NCI-H82 (cell line): ENCODE measurements at places on chromosomes 13 and 19.
A peak's percentile ranks its signal among the peaks of the same experiment; 100 is the strongest.

GRCh38 chr13:73702419-73703071, 431.7 kb downstream of the KLF12 start:
- DNase-seq = no peak

- DNase-seq = no peak
These were observed 34.3 kb downstream of the NAA16 start for GRCh38 chr13:41345165-41345913.

- peak; percentile 76 for DNase-seq
These were observed 67.0 kb upstream of the SERP2 start for GRCh38 chr13:44306371-44307192.

GRCh38 chr13:48492096-48492440, 40.8 kb downstream of the RCBTB2 start:
- no peak for DNase-seq

- DNase-seq = no peak
These were observed 32.5 kb upstream of the STARD13 start for GRCh38 chr13:33318037-33318436.

- DNase-seq = peak; percentile 41
These were observed 222.1 kb downstream of the MZT1 start for GRCh38 chr13:72505376-72505775.

DNA sequence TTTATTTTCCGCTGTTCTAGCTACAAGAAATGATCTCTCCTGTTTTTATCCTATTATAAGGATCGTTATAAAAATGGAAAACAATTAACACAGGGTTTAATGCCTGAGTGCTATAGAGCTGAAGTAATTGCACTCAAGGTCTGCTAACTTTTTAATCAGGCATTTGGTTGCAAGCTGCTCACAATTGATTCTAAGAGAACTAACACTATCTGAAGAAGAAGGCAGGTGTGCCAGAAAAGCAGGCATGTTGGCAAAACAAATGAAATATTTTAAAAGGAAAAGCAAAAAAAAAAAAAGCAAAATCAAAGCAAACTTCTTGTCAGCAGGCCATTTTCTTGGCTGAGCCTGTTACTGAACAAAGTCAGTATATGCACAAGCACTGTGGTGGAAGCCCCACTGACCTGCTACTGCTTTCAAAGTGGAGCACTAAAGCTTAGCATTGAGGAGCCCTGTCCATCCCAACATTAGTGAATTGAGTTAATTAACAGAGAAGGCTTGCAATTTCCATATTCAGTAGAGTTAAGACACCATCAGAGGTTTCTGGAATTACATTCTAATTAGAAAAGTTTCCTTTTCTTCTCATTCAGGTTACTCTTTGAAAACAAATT, 574.2 kb downstream of the PCDH9 start:
- peak; percentile 76 for DNase-seq

DNA sequence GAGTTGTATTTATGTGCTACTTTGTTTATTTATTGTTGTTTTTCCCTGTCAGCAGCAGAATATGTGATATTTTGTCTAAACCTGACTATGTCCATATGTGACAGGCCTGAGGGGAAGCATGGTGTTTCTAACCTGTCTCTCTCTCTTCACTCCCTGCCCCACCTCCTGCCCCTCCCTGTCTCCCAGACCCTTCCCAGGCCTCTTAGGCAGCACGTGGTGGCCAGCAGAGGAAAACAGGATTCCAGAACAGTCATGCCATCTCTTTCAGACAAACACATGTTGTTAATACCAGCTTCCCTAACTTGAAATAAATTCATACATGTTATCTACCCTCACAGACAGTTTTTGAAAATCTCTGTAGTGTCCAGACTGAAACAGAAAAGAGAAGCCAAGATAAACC, 31.0 kb upstream of the ATP11A start:
- DNase-seq = no peak

GRCh38 chr13:78971355-78972025, 312.5 kb upstream of the OBI1 start:
- DNase-seq = no peak

- DNase-seq = peak; percentile 79
These were observed 4.4 kb downstream of the EFNB2 start for GRCh38 chr13:106530980-106531481.

DNA sequence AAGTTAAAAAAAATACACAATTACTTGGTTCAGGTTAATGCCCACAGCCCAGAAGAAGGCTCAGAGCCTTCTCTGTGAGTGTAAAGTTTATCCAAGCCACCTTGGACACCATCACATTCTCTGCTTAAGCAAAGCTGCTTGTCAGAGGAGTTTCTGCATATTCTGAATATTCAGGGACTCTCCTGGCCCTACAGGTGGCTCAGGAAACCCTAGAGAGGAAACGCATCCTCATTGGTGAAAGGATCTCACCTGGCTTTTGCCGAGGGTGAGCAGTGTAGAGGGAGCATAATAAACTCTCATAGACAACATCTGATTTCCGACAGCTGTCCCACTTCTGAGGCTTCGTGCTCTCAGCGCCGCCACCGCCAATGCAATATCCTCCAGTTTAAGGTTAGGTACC, 239.9 kb upstream of the TSHZ3 start:
- DNase-seq = no peak

GRCh38 chr19:46372901-46373490, 26.1 kb downstream of the PPP5C start:
- DNase-seq = no peak

- DNase-seq = no peak
These were observed 8.2 kb downstream of the PHF11 start for GRCh38 chr13:49503951-49504350.

- DNase-seq = no peak
These were observed 216.6 kb upstream of the SLC10A2 start for GRCh38 chr13:103282571-103283450.

DNA sequence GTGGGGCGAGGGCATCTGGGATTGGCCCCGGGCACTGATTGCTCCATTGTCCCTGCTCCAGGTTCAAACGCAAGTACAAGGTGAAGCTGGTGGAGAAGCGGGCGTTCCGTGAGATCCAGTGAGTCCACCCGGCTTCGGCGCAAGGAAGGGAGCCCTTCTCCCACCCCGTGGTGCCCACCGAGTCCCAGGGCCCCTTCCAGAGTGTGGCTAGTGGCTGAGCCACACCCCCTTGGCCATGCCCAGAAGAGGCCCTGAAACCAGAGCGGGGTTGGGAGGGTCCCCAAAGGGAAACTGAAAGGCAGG, 11.2 kb downstream of the NOP53 start:
- DNase-seq = no peak

GRCh38 chr19:3302755-3303154, 63.6 kb upstream of the NFIC start:
- peak; percentile 43 for DNase-seq

GRCh38 chr13:113095146-113096051, 10.2 kb upstream of the F7 start:
- DNase-seq = no peak

GRCh38 chr13:101267656-101268055, 148.7 kb downstream of the NALCN start:
- no peak for DNase-seq

DNA sequence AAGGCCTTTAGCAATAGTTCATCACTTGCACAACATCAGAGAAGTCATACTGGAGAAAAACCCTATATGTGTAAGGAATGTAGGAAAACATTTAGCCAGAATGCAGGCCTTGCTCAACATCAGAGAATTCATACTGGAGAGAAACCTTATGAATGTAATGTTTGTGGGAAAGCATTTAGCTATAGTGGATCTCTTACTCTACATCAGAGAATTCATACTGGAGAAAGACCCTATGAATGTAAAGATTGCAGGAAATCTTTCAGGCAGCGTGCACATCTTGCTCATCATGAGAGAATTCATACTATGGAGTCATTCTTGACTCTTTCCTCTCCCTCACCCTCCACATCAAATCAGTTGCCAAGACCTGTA, 19.8 kb downstream of the ZNF583 start:
- no peak for DNase-seq

- no peak for DNase-seq
These were observed 15.6 kb downstream of the CAPS start for GRCh38 chr19:5929625-5930024.

- DNase-seq = peak; percentile 65
These were observed 9.8 kb upstream of the ALOX5AP start for GRCh38 chr13:30725326-30726085.

DNA sequence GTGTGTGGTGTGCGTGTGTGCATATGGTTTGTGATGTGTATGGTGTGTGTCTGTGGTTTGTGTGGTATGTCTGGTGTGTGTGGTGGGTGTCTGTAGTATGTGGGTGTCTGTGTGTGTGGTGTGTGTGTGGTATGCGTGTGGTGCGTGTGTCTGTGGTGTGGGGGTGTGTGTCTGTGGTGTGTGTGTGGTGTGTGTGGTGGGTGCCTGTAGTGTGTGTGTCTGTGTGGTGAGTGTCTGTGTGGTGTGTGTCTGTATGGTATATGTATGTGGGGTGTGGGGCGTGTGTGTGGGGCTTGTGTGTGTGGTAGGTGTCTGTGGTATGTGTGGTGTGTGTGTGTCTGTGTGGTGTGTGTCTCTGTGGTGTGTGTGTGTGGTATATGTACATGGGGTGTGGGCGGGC, 300.7 kb downstream of the TEX29 start:
- DNase-seq = no peak

GRCh38 chr13:77378662-77379061, 51.8 kb upstream of the MYCBP2 start:
- no peak for DNase-seq

- no peak for DNase-seq
These were observed 11.4 kb upstream of the USP12 start for GRCh38 chr13:27182844-27183497.

- DNase-seq = peak; percentile 61
These were observed 61.7 kb downstream of the COLGALT1 start for GRCh38 chr19:17616961-17617806.

DNA sequence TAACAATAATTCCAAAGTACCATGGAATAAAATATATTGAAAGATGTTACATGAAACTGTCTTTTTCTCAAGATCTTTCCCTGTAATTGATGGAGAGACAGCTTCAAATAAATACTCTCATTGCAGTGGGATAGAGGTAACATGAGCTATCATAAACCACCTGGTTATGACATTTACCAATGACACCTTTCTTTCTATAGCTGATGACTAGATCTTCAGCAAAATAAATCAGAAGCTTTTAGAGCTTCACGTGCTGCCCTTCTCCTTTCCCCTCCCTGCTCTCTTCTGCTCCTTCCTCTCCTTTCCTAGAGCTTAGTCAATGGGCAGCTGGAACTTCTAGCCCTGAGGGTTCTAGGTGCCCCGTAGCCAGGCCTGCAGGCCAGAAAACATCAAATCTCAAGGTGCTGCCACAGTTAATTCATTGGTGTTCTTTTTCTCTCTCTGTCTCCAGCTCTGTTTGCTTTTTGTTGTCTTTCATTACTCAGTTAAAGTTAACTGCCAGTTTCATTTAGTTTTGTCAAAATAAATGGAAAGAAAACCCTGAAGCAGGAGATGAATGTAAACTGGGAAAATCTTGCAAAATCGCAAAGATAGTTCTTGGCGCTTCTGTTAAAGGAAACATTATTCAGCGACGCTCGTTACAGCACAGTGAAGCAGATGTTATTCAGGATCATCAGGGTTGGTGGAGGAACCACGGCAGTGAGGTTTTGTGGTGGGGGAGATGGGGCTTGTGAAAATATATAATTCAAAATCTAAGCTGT, 8.3 kb upstream of the METTL21C start:
- DNase-seq = no peak

GRCh38 chr19:52226652-52227051, 36.8 kb downstream of the PPP2R1A start:
- no peak for DNase-seq

DNA sequence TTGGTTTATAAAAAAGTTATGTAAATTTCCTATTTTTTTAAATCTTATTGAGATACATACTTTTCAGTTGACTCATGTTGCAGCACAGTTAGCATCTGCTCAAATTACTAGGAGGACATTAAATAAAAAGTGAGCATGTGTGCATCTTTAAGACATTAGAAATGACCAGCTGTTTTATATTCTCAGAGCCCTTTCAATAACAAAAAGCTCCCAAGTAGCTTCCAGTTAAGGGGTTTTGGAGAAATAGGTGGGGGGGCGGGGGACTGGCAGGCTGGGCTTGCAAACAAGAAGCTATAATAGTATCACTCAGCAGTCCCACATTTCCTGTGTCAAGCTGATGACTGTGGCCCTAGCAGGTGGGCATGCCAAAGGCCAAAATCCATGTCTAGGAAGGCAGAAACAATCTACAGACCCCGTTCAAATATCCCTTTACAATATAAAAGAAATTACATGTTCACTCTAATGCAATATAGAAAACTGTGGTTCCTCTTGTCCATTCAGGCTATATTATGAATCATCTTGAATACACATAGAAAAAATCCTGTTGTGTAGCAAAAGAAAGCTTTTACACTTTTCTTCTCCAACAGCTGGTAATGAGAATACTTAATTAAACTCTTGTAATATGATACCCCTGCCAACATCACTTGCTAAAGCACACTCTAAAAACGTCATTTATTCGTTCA, 1713.2 kb upstream of the SLC10A2 start:
- peak; percentile 21 for DNase-seq

DNA sequence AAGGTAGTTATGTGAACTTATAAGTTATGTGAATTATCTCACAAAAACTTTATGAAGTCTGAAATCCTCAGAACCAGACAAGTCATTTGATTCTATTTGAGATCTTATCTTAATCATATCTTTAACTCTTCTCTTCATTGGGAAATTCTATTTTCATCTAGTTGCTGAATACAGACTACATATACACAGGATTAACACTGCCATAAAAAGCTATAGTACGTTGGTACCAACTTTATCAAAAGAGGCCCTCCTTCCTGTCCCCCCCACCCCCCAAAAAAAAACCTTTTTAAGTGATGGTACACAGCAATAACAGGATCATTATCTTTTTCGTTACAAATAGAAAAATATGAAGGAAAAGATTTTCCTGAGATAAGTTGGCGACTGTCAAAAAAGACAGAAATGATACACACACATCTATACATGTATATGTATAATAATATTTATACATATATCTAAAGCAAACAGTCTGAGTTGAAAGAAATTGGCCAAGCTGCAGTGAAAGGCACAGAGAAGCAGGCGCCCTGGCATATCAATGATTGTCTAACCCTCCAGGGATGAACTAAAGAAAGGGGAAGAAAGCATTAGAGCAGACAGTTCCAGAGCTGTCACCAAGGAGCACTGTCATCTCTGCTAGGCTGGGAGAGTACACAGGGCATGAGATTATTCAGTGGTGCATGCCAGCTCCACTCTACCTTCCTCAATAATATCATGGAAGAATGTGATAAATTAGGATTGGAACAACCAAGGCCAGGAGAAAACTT, 116.7 kb downstream of the KLF12 start:
- DNase-seq = no peak

- DNase-seq = no peak
These were observed 3.5 kb downstream of the PEG3 start for GRCh38 chr19:56837004-56837403.

DNA sequence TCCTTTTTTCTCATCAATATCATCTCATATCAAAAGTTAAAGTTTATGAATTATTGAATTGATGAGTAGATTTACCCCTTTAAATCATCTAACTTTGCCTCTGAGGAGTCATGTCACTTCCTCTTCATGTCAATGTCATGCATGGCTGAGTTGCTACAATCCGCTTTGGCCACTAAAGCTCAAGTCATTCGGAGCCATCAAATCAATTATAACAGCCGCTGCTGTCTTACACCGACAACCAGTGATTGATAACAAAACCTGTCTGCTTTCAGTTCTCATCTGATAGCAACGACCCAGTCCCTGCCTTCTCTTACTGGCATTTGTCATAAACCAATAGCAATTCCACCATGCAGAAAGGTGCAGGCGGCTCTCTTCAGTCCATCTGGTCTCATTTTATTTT, 429.3 kb downstream of the DIAPH3 start:
- DNase-seq = peak; percentile 99

GRCh38 chr13:102328909-102329308, 72.9 kb downstream of the FGF14 start:
- no peak for DNase-seq
